ENCODE measurements at places on chromosomes 11 and 22.

DNA sequence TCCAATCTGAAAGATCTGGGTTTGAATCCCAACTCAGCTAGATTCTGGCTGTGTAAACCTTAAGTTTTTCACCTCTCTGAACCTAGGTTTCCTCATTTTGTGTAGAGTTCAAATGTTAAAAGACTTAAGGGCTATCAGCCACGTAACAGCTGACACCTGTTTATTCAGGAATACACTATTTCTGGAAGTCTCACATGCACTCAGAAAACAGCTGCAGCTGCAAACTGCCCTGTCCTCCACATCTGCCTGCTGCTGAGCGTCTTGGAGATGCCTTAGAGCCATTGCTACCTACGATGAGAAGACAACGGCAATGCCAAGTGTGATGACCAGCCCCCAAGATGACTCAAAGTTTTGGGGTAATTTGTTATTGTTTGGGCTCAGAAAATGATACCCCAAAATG is 6.7 kb upstream of the TRIM44 start:
- DNase-seq = no peak

GRCh38 chr22:17781319-17782031 is 7.2 kb upstream of the BID start:
- DNase-seq = peak; percentile 56

DNA sequence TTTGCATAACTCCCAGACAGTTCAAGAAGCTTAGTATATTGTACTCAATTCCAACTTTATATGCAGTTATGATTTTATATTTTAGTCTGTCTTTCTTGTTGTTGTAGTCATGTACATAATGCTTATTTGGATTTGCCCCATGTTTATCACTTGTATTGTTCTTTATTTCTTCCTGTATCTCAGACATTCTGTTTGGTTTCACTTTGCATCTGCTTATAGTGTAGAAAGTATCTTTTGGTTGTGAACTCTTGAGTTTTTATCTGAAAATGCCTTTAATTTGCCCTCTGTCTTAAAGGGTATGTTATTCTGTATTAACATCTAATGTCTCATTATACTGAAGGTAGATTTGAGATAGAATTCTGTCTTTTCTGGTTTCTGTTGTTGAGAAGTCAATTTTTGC is 275.4 kb downstream of the DYNC2H1 start:
- DNase-seq = no peak

GRCh38 chr11:95443386-95443785 is 212.4 kb upstream of the SESN3 start:
- DNase-seq = peak; percentile 17

All from stimulated activated CD8-positive, alpha-beta memory T cell treated with anti-CD3 and anti-CD28 coated beads, Interleukin-7, amount 100 ng/mL, for 48 hours (primary cell).